ENCODE measurements at places on chromosomes 2 and 18.

DNA sequence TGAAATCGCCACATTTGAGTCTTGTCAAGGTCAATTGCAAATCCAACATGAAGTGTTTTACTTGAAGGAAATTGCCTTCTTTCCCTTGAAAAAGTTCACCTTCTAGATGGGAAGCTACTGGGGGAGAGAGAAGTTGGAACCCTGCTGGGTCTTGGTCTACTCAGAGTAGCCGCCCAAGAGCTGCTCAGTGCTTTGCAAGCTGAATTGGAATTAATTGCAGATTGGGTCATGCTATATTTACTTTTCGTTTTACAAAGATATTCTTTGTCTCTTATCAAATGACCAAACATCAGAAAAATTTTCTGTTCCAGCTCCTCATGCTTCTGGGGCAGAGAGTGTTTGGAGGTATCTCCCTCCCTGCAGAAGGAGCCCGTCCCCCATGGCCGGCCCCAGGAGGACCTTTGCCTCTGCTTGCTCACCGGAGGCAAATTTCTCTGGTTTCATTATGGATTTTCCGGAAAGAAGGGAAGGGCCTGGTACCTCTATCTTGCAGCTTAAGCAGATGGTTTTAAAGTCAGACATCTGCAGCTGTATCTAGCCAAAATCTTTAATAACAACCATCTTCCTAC is 289.7 kb downstream of the MYT1L start:
- no peak for DNase-seq

DNA sequence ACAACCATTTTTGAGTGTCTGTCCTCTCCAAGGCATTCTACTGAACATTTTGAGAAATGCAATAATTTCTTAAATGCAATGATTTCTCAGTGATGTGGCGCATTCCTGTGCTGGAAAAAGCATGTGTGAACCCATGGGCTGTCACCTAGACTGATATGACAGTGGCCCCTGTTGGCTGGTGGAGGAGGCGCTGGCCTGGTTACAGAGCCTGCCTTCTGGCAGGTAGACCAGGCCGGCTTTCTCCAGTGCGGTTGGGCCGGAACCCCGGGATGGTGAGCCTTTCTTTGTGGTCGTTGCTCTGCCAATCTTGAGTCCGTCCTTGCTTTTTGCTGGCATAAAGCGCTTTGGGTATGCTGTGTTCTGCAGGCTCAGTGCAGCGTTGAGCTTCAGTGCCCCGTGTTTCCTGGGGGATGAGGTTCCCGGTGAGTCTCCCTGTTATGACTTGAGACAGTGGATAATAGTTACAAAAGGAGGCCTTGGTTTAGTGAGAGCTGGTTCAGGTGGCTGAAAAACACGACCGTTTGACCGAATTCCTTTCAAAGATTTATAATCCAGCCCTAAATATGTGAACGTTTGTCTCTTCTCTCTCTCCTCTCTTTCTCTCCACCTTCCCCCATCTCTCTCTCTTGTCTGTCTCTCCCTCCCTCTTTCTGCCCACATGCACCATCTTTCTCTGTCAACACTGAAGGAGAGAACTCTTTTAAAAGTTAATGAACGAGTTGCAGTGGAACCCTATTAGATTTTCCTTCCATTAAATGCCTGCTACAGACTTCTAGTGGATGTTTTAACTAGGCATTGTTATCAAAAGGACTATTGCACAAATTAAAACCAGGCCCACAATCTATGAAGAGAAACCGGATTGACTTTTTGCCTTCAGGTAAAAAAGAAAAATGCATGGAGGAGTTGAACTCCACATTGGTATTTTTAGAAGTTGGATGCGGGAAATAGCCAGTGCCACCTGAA is 34.0 kb downstream of the TSHZ1 start:
- DNase-seq: peak; percentile 21

GRCh38 chr2:156537141-156537540 is 101.0 kb downstream of the GPD2 start:
- peak; percentile 80 for DNase-seq

DNA sequence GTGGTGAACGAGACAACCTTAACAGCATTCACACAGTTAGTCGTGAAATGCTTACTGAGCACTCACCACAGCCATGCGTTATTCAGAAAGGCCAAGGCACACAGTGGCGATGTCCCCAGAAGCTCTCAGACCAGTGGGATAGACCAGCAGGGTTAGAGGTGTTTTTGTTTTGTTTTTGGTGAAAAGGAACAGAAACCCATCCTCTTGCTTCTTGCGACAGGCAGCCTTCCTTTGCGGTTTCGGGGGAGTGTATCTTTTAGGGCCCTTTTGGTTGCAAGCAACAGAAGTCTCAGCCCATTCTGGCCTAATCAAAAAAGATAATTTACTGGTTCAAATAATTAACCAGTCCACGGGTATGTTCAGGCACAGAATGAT is 4.7 kb downstream of the GNLY start:
- no peak for DNase-seq

GRCh38 chr2:217588266-217588665 is 414.5 kb downstream of the TNS1 start:
- DNase-seq: peak; percentile 5

DNA sequence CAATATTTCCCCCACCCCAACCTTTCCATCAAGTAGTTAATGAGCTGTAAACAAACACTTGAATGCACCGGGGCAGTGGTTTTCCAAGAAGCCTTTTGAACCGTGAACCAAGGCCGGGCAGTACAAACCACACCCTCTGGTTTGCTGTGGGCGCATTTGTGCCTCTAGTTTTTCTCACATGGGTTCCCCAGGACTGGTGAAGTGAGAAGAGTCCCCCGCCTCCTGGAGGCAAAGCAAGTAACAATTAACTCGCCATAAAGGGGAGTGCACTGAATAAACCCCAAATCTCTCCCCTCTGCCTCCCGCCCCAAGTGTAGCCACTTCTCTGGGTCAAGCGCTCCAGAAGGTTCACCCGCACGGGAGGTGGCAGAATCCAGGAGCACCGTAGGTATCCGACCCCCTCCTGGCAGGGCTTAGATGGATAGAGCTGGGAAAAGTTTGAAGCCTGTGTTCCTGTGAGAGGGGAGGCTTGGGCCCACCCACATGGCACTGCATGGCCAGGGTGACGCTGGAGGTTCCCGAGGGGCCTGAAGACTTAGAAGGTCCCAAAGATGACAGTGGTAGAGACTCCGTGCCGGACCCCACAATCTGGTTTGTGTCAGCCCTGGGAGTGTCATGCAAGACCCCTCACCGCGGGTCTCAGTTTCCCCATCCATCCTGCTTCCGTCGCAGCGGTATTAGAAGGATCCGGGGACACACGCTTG is 182.2 kb downstream of the SMAD2 start:
- no peak for DNase-seq

DNA sequence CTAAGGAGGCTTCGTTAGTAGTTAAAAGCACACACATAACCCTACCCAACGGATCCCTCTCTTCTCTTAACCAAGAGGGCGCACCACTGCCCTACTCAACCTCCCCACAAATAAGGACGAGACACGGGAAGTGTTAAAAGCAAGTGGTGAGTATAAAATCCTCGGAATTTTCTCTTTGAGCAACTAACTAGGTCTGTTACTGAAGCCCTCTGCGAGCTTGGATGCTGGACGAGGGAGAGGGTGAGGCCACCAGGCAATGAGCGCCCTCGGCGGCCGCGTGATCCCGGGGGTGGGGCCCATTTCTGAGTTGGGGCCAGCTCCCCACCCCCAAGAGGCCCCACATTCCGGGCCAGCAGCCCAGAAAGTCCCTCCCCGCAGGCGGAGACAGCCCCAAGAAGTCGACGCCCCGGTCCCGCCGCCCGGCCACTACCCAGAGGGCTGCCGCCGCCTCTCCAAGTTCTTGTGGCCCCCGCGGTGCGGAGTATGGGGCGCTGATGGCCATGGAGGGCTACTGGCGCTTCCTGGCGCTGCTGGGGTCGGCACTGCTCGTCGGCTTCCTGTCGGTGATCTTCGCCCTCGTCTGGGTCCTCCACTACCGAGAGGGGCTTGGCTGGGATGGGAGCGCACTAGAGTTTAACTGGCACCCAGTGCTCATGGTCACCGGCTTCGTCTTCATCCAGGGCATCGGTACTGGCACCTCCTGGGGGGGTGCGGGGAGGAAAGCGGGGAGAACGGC is at the start of gene CYBRD1:
Gene CYBRD1, plus strand, starts transcription at position 423 of the 736 bp plus-strand sequence. Its CDS starts 72 bp downstream, at position 495.
- DNase-seq: peak; percentile 89

DNA sequence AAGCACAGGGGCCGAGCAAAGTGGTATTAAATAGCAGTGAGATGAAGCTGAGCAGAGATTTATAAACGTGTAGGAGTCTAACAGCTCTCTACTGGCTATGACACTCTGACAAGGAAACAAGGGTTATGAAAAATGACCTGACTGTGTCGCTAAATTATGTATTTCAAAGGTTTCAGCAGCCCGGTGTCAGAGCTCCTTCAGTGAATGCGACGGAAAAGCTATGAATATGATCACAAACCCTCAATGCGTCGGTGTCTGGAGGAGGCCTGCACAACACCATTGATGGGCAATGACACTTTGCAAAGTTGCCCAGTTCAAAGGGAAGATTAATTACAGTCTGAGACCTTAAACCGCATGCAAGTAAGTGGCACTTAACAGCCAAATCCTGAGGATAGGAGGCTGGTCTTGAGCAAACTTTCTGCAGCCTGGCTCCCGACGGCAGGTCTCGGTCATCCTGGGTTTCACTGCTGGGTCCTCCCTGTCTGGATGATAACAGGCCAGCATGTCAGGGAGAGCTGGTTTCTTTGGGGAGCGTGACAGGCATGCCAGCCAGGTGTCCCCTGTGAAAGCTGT is 615.1 kb upstream of the SALL3 start:
- DNase-seq: no peak

DNA sequence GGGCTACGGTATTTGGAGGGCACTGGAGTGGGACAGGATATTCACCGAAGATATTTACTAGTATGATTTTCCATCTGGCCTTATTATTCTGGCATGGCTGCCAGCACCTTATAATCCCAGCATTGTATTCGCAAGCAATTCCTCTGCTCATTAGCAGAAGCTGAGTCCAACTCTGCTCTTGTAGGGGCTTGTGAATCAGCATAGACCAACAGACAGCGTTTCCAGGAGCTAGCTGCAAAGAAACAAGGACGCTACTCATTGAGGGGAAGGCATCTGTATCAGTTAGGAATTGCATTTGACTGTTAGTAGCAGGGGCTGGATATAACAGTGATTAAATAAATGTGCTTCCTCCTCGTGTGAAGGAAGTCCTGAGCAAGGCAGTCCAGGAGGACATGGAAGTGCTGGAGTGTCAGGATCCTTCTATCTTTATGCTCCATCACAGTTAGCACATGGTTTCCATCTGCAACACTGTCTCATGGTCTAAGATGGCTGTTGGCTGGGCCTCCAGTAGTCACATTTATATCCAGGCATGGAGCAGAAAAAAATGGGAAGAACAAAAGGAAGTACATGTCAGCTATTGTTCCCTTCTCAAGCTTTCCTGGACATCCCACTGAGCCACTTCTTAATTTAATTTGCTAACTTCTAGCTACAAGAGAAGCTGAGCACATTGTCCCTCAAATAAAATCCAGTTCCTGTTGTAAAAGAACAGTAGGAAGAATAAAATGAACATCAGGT is 214.1 kb downstream of the C1D start:
- no peak for DNase-seq

DNA sequence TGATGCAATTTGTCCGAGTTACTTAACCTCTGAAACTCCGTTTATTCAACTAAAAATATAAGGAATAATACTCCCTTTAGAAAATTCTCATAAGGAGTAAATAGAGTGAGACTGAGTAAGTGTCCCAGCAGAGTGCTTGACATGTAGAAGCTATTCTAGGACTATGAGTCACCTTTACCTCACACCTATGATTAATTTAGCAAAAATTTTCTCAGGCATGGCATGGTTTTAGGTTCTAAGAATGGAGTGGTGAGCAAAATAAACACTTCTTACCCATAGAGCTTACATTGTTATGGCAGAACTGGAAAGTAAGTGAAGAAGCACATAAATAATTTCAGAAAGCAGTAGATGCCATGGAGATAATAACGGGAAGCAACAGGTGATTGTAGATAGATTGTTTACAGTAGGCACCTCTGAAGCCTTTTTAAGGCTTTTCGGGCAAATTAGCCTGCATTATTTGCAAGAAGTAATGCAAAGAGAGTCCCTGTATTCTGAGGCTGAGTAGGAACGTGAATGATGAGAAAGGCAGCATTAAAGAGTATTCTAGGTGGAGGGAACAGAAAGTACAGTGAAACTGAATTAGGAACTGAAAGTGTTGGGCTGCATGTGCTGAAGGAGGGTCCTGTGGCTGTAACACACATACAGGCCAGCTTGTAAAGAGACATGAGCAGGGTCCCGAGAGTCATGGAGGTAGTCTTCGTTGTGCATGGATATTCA is 209.2 kb downstream of the ZNF407 start:
- DNase-seq: peak; percentile 90

DNA sequence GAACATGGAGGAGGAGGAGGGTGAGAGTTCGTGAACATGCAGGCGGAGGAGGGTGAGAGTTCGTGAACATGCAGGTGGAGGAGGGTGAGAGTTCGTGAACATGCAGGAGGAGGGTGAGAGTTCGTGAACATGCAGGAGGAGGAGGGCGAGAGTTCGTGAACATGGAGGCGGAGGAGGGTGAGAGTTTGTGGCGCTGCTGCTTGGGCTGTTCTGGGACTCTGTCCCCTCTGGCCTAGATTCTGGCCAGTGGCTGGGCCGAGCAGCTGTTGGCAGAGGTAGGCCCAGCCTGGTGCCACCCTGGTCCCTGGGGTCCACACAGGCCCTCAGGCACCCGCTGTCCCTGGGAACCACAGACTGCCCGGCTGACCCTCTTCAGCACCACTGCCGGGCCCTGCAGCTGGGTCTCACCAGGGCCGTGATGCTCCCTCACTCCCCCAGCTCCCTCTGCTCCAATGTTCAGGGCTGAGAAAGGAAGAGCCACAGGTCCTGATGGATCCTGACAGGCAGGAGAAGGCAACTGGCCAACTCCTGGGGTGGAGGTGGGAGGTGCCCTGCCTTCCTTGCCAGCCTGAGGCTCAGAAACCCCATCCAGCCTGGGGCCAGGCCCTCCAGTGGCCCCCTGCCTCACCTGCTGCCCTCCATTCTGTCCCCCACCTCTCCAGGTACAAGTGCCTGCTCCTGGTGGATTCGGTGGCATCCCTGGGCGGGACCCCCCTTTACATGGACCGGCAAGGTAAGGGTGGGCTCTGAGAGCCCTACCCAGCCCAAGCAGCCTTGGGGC is 3.9 kb downstream of the AGXT start:
- DNase-seq: no peak

DNA sequence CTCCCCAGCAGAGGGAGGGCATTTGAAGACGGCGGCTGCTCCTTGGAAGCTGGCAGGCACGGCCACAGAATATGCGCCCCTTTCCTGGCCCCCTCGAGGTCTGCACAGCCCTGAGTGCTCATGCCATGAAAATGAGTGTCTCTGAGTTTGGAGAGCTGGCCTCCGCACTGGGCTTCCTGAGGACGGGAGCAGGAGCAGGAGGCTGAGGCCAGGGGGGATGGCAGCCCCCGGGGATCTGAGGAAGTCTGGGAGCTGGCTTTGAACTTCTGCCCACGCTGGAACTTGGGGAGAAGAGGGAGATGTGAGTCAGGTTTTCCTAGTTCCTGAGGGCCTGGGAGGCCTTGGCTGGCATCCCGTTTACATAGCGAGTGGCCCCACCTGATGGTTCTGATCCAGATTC is 47.0 kb downstream of the RRM2 start:
- peak; percentile 30 for DNase-seq

All from fibroblast of skin of right biceps (primary cell).